ENCODE measurements at places on chromosomes 7 and 10.

DNA sequence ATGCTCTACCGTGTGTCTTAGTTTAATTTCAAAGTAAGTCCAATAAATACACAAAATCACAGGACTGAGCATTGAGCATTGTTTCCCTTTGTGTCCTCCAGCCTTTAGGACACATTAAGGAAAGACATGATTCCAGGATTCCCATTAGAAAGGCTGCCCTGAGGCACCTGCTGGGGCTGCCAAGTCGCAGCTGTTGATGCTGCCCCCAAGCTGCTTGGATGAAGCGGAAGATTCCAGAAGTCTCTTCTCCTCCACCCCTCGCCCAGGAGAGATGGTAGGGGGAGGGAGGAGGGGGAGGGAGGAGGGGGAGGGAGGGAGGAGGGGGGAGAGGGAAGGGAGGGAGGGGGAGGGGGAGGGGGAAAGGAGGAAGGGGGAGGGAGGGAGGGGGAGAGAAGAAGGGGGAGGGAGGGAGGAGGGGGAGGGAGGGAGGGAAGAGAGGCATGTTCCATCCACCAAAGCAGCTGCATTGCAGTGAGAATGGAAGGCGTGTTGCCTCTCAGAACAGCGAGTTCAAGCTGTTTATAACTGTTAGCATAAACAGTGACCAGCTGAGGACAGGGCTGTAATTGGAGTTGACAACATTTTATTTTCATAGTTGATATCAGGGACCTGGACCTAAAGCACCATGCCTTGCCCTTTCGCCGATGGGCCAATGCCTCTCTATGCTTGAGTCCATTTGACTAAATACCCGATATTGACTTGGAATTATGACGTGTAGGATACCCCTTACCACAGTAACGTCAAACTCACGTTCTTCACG is 67.3 kb downstream of the DIP2C start:
- DNase-seq, result no peak

- no peak for DNase-seq
Observed at GRCh38 chr7:146235195-146235594, 118.6 kb downstream of the CNTNAP2 start.

GRCh38 chr10:89080660-89081059 is 90.1 kb downstream of the FAS start:
- DNase-seq, result no peak

- DNase-seq, result no peak
Observed at GRCh38 chr7:108863227-108863848, 293.7 kb downstream of the DNAJB9 start.

- no peak for DNase-seq
Observed at GRCh38 chr10:99125879-99126278, 109.8 kb downstream of the HPSE2 start.

DNA sequence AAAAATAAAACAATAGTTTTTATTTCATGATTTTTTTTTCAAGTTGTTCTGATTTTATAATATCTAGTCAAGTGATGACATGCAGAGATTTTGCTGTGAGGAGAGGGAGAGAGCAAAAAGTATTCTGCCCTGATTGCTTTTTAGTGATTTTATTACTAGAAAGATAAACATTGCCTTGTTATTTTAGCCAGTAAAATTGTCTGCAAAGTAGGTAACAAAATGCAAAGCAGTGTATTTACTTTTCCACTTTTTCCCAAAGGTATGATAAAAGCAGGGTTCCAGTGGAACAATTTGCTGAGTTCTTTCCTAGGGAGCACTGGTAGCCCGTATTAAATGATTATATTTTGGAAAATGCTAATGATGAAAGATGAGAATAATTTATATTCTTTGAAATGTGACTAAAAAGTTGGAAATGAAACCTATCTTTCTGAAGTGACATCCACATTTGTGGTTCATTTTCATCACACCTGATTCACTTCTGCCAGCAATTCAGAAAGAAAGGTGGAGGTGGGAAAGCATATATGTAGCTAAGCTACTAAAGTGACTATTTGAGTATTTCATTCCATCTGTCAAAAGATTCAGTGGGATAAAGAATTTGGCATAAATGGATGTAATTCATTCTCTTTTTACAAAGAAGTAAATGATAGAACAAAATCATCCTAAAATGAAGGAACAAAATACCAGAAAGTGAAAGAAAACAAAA is 300.3 kb downstream of the ADK start:
- DNase-seq, result no peak

DNA sequence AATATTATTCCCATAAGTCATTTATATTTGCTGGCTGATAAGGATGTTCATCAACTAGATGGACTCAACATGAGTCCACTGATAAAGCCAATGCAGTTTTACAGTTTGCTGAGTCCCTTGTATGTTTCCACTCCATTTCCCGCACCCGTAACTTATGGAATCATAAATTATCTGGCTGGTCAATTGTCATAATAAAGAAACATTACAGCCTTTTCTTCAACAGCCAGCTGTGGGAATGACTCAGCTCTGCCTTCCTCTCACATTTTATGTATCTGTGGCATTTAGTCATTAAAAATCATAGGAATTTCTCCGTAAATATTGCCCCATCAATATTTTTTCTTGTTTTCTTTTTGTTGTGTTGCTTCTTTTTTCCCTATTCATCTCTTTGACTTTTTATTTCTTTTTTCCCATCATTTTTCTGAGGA is 22.3 kb upstream of the TMEM26 start:
- DNase-seq, result no peak

GRCh38 chr7:25325186-25325757 is 97.0 kb upstream of the NPVF start:
- no peak for DNase-seq

GRCh38 chr7:111605246-111605645 is 43.0 kb upstream of the IMMP2L start:
- no peak for DNase-seq

- no peak for DNase-seq
Observed at GRCh38 chr7:30154111-30154587, 19.4 kb downstream of the MTURN start.

DNA sequence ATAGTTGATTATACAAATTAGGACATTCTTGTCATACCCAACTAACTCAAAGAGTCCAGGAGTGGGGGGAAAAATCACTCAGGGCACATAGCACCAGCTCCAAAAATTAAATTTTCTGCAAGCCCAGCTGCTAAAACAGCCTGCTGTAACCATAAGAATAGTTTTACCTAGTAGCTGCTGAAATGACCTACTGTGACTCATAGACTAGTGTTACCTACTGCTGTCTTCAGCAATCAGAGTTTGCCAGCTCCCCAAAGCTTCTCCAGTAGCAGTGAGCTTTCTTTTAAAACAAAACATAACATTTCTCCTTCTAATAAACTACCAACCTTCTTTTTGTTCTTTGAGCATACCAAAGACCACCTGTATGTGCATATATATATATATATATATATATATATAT is 4.2 kb upstream of the ARHGAP12 start:
- no peak for DNase-seq

- DNase-seq, result no peak
Observed at GRCh38 chr10:122499012-122499411, 37.7 kb downstream of the HTRA1 start.

DNA sequence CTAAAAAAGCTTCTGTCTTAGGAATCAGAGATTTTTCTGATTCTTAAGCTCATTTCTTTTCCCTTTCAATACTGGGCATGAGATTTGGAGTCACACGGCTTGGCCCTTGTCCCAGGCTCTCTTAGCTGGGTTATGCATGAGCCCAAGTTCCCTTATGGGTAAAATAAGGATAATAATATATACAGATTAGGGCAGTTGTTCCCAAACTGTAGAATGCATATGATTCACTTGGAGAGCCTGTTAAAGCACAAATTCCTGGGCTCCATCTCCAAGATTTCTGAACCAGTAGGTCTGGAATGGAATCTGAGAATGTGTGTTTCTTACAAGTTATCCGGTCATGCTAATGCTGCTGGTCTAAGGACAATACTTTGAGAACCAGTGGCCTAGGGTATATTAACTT is 154.0 kb downstream of the REEP3 start:
- DNase-seq, result no peak

DNA sequence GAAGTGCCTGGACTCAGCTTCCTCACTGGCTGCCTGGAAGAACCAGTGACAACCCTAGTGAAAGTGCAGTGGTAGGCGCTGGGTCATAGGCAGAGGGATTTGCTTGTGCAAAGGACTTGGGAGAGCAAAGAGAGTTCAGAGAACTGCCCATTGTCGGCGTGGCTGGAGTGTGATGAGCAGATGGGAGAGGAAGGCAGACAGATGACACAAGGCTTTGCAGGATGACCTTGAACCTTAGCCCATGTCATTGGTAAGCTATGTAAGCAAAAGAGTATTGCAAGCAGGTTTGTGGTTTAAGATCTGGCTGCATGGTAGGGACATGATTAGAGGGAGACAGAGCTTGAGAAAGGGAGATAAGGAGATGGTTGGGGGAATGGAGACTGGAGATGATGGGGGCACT is 35.3 kb upstream of the NOBOX start:
- no peak for DNase-seq

DNA sequence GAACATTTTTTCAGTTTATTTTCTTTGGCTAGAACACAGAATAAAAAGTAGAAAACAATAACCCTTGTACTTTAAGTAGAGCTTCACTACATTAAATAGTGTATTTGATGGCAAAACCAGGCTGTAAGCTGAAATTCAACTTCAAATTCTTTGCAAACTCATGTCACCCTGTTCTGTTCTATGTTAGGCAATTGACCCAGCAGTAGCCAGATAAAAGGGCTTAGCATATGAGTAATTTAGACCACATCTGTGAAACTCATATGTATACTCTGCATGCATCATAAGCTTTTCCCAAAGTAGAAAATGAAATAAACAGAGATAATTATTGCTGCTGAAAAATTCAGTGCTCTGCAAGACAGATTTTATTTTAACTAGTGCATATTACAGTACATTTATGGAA is 150.2 kb downstream of the GNAI1 start:
- DNase-seq, result no peak

DNA sequence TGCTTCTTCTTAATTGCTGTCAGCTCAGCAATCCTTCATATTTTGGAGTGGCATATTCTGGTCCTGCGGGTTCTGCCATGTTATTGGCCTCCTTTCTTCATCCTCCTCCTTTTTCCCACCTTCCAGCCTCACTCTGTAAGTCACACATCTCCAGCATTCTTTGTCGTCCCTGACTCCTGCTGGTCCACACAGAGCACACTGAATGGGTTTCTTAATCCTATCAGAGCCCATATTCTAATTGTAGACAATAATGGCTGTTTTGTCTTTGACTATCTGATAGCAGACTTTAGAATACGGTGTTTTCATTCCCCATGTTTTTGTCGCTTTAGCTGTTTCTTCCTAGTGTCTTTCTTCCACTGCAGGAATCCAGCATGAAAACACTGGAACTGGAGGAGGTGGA is 389.6 kb downstream of the REEP3 start:
- no peak for DNase-seq

DNA sequence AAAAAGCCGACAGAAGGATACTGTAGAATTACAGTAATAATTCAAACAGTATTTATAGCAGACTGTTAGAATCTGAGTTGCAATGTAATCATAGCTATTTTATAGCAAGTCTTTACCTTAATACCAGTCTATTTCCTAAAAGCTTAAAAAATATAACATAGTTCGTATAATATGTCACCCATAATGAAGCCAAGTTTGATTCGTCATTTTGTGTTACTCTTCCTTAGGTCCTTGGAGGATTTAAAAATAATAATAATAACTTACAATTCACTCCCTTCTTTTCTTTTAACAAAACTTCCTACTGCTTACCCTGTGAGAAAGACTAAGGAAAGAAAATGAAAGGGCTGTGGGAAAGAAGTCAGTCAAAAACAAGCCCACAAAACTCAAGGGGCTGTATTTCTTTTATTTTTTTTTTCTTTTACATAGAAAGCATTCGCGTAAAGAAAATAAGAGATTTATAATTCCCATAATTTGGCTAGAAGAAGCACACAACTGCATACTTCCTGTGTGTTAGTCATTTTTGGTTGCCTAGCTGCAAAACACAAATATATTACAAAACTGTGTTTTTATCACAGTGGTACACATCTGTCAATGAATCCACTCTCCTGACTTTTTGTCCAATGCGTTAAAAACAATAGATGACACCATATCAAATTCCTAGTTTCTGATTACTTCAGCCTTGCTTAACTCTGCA is 187.2 kb upstream of the CELF2 start:
- no peak for DNase-seq

DNA sequence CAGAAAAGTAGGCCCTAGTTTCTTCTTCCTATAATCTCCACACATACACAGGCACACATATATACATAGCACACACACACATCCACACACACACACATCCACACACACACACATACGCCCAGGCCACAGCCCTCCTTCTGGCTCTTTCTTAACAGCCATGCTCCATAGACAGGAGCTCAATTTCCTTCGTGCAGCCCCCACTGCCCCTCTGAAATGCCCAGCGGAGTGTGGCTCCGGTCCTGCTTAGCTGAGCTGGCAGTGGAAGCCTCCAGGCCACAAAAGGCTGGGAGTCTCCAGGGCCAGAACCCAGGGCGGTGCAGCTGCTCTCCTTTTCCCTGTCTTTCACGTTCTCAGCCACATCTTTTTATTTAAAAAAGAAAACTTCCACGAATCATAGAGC is 282.9 kb upstream of the IGFBP3 start:
- DNase-seq, result no peak

DNA sequence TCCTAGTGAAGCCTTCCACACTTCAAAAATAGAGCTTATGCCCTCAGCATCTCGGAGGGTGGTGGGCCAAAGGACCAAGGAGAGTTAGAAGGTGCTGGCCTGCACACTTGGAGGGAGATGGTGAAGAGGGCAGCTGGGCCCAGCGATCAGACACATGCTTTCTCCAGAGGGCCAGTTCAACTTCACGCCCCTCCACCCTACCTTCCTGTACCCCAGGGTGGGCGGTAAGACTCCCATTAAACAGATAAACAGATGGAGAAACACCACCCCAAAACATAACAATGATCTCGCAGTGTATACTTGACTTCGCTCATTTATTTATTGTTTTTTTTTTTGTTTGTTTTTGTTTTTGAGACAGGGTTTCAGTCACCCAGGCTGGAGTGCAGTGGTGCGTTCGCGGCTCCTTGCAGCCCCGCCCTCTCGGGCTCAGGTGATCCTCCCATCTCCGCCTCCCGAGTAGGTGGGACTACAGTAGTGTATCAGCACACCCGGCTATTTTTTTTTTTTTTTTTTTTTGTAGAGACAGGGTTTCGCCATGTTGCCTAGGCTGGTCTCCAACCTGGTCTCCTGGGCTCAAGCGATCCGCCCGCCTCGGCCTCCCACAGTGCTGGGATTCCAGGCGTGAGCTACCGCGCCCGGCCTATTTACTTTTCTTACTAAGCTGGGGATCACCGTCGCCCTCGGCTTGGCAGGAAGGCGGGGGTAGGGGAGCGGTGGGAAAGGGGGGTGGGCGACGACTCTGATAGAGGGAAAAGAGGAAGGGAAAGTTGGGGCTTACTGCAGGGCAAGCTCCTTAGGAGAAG is 1.8 kb downstream of the C10orf95 start:
- DNase-seq, result peak; percentile 63

DNA sequence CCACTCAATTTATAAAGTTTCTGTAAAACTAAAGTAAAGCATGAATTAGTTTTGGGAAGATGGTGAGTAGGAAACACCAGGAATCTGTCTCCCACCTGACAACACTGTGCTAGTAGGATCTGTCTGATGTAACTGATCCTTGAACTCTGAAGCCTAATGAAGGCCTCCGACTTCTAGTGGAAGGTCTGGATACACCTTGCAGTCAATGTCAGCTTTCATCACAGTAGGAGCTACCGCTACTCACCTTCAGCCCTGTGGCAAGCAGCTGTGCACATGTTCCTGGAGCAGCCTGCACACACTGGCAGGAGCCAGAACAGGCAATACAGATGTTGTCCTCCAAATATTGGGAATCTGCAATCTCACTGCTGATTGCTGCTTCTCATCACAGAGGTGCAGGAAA is 471.4 kb downstream of the PTPRN2 start:
- DNase-seq, result no peak

Data from NCI-H774 (cell line).